ENCODE measurements at places on chromosomes 5 and 9. TPM values are rescaled to one million over a fixed set of nuclear protein-coding genes. Genes with fewer than 3 reads are reported as not detected.

DNA sequence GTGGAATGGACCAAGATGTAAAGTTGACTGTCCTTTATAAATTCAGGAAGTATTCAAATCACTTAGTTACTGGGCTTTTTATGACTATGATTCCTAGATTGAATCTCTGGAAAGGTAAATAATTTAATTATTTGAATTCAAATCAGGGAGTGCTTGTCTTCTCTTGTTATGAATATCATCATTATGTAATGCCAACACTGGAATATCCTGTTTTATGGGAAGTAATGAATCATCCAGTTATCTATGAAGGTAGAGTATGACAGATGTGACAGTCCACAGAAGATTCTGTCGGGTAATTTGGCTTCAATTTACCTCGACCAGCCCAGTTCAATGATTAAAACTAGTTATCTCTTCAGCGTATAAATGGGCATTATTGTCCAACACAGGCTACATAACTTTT is 141.0 kb upstream of the NUDT12 start:
- H3K4me1 ChIP-seq, result no peaks in the 10 kb centered on the region
- no peaks in the 10 kb centered on the region for H3K27me3 ChIP-seq
- no peak overlapping the region for H3K27ac ChIP-seq

DNA sequence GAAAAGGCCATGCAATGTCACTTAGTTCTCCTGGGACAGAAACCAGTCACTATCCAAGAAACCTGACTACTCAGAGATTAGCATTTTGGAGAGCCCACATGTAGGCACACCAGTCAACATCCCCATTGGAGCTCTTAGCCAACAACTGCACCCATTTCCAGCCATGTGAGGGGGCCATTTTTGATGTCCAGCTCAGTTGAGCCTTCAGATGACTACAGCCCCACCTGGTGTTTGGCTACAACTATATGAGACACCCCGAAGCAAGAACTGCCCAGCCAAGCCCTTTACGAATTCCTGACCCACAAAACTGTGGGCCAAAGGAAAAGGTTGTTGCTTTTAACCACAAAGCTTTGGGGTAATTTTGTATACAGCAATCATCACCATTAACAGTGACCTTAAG is 300.1 kb downstream of the ASTN2 start:
- no peaks in the 10 kb centered on the region for H3K27me3 ChIP-seq
- no peaks in the 10 kb centered on the region for H3K4me1 ChIP-seq
- H3K36me3 ChIP-seq, result no peaks in the 10 kb centered on the region
- H3K4me3 ChIP-seq, result no peak overlapping the region
- H3K27ac ChIP-seq, result no peak overlapping the region
- no peak for DNase-seq

DNA sequence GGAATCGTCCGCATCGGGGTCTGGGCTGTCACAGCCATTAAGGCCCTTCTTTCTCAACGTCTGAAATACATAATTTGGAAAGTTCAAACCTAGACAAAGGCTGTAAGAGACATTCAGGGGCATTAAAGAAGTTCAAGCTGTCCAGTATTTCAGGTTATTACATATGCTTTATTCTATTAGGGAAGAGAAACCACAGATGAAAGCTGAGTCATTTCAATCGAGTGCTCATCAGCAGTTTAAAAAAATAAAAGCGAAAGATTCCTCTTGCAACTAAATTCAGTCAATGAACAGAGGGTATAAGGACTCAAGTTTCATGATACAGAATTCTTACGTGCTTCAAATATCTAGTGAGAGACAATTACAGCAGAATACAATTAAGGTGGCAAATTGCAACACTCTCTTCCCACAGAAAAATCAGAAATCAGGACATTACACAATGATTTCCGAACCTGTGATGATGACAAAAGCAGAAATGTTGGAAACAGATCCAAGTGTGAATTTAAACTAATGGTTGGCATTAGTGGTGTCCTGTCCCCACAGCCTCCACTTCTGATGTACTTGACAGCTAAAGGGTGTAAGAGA is 121.6 kb downstream of the MEF2C start:
- H3K27ac ChIP-seq, result no peak overlapping the region
- H3K4me3 ChIP-seq, result no peak overlapping the region
- no peak for DNase-seq
- no peaks in the 10 kb centered on the region for H3K4me1 ChIP-seq
- H3K36me3 ChIP-seq, result no peaks in the 10 kb centered on the region

DNA sequence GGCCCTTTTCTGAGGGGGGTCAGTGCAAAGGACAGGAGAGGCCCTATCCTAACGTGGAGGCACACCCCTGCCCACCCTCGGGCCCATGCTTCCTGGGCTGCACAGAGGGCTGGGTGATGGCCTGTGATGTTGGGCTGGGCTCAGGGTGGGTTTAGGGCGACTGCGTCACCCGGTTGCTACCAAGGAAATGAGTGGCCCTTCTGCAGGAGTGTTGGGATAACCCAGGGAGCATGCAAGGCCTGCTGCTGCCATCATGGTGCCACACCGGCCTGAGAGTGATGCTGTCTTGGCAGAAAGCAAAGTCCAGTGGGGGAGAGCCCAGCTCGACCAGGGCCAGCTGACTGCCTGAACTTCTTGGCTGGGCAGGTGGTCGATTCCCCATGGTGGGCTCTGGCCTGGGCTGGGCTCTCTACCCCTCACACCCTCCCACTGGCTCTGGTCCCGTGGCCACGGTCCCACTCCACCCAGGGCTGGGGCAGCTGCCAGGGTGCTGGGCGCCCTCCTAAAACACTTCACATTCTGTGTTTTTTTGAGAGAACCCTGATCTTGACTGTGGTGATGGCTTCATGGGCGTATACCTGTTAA is 21.5 kb upstream of the MRNIP start:
- no peaks in the 10 kb centered on the region for H3K27me3 ChIP-seq
- no peak overlapping the region for H3K4me3 ChIP-seq
- no peaks in the 10 kb centered on the region for H3K4me1 ChIP-seq
- no peak overlapping the region for H3K27ac ChIP-seq

- H3K27ac ChIP-seq, result no peak overlapping the region
- H3K4me3 ChIP-seq, result no peak overlapping the region
- H3K27me3 ChIP-seq, result no peaks in the 10 kb centered on the region
- DNase-seq, result no peak
These were observed 3.3 kb downstream of the NR5A1 start for GRCh38 chr9:124503713-124504529.

DNA sequence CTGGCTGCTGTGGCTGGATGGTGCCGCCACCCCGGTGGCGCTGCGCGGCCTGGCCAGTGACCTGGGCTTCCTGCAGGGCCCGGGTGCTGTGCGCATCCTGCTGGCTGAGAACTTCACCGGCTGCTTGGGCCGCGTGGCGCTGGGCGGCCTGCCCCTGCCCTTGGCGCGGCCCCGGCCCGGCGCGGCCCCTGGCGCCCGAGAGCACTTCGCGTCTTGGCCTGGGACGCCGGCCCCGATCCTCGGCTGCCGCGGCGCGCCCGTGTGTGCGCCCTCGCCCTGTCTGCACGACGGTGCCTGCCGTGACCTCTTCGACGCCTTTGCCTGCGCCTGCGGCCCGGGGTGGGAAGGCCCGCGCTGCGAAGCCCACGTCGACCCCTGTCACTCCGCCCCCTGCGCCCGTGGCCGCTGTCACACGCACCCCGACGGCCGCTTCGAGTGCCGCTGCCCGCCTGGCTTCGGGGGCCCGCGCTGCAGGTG is 17.5 kb downstream of the CRB2 start:
- H3K27ac ChIP-seq, result no peak overlapping the region
- no peaks in the 10 kb centered on the region for H3K27me3 ChIP-seq
- H3K4me3 ChIP-seq, result no peak overlapping the region
- H3K36me3 ChIP-seq, result no peaks in the 10 kb centered on the region
- H3K4me1 ChIP-seq, result peaks cover 15% of the 10 kb centered on the region

DNA sequence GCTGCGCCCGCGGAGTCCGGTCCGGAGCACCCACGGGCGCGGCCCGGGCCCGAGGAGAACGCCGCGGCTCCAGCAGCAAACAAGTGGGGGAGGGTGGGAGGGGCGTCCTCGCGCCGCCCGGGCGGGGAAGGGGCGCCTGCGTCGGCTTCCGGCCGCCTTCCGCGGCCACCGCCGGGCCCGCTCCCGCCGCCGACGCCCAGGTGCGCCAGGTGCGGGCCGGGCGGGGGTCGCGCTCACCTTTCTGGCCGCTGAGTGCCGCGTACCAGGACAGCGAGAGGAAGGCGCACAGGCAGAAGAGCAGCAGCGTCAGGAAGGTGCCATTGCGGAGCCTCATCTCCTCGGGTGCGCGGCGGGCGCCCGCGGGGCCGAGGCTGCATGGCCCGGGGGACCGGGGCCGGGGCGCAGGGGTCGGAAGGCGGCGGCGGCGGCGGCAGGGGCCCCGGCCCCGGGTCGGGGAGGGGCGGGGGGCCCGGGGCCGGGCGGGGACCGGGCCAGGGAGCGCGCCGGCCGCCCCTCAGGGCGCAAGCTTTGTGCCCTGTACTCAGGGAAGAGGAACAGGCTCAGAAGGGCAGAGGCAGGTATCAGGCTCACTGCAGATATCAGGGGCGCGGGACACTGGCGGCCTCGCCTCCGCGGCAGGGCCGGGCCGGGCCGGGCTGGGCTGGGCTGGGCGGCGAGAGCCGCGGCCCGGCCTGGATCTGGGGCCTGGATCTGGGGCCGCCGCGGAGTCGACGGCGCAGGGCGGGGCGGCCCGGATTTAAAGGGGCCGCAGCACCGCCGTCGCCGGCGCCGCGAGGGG is at the start of gene MGAT4B:
TSS of gene MGAT4B (minus strand) at position 617 of the 799 bp plus-strand sequence. CDS start at position 334, 283 bp downstream.
- peak within 1 kb of the TSS; percentile 99 for H3K27ac ChIP-seq
- no peak for DNase-seq
- peaks cover 57% of the 10 kb centered on the region for H3K4me1 ChIP-seq

DNA sequence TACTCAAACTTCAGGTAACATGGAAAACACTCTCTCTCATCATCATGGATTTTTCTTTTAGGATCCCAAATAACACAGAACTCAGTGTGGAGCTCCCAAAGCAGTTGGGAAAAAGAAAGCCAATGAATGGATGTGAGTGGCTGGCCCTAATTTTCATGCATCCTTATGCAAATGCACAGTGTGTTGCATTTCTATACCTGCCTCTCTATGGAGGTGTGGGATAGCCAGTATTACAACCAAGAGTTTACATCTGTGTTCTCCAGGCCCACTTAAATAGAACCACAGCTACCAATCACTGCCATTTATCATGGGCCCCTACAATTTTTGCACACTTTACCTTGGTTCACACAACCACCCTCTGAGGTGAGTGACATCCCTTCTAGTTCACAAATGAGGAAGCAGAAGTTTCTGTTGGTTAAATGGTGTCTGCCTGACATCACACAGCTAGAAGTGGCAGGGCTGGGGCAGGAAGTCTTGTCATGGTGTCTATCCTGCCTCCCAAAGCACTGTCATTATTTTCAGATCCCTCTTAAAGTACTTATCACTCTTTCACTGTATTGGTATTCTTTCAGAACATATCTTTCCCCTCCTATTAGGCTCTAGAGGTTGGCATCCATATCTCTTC is 17.3 kb downstream of the MAMDC2 start:
- no peak overlapping the region for H3K4me3 ChIP-seq
- H3K4me1 ChIP-seq, result no peaks in the 10 kb centered on the region
- no peak overlapping the region for H3K27ac ChIP-seq
- no peak for DNase-seq
- no peaks in the 10 kb centered on the region for H3K36me3 ChIP-seq

DNA sequence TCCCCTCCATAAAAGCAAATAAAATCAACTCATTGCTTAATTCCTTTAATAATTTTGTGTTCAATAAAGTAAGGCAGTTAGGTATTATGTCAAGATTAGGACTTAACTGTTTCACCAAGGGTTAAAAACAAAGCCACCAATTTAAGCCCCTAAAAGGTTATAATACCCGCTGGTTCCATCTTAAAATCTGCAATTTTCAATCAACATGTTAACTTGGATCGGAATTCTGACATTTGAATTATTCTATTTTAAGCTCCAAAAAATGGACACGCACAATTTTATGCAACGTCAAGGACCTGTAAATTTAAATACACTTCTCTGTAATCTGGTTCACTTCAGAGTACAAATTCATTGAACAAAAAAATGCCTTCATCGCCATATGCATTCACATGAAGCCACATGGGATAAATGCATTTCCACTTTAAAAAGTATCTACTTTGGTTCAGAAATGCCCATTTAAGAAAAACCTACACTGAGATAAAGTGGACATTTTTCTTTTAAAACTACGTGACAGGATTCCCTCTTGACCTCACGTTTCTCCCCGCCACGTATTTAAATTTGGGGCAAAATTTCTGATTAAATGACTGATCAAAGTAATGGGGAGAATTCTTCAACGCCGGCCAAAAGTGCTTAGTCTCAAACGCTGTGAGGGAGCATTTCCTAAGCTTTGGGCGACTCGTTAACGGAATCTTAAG is 721 bp downstream of the GIN1 start:
- no peaks in the 10 kb centered on the region for H3K36me3 ChIP-seq
- H3K4me1 ChIP-seq, result peaks cover 13% of the 10 kb centered on the region
- H3K4me3 ChIP-seq, result peak overlapping the region; percentile 83
- H3K27me3 ChIP-seq, result no peaks in the 10 kb centered on the region
- DNase-seq, result no peak
- peak overlapping the region; percentile 93 for H3K27ac ChIP-seq

- DNase-seq, result peak; percentile 24
- H3K27me3 ChIP-seq, result no peaks in the 10 kb centered on the region
- H3K36me3 ChIP-seq, result no peaks in the 10 kb centered on the region
- H3K4me1 ChIP-seq, result peaks cover 4% of the 10 kb centered on the region
These were observed 95.7 kb downstream of the KCNT1 start for GRCh38 chr9:135797507-135798262.

- no peak for DNase-seq
- no peak overlapping the region for H3K4me3 ChIP-seq
- no peaks in the 10 kb centered on the region for H3K36me3 ChIP-seq
- H3K4me1 ChIP-seq, result no peaks in the 10 kb centered on the region
- no peak overlapping the region for H3K27ac ChIP-seq
- peaks cover 75% of the 10 kb centered on the region for H3K27me3 ChIP-seq
These were observed 1.4 kb downstream of the SLC36A2 start for GRCh38 chr5:151345808-151346478.

DNA sequence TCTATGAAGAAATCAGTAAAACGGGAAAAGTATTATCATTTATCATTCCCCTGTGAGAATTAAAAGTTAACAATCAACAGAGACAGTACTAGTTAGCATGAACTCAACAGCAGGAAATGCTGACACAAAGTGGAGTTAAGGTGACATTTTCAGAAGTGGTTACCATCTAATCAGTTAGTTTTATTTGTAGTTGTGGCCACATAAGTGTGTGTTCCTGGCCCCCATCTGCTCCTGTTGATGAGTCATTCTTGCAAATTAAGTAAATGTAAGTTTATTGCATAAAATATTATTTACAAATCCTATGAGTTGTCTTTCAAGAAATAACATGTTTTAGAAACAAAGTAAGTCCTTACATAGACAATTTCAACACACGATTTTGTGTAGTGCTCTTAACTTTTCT is 8.9 kb upstream of the BNC2 start:
- H3K36me3 ChIP-seq, result no peaks in the 10 kb centered on the region
- H3K4me3 ChIP-seq, result no peak overlapping the region
- no peaks in the 10 kb centered on the region for H3K27me3 ChIP-seq
- no peaks in the 10 kb centered on the region for H3K4me1 ChIP-seq
- no peak overlapping the region for H3K27ac ChIP-seq

Gene NUTM2G
- total RNA-seq, result not detected

Gene BNC2
- total RNA-seq, result 0.37 TPM

Gene C9orf153
- total RNA-seq, result not detected

Gene PCDHA7
- not detected for total RNA-seq

Gene CD72
- total RNA-seq, result 1.6 TPM

Gene SLC6A19
- total RNA-seq, result not detected

Gene TLE4
- total RNA-seq, result 0.39 TPM

Measured in HCT116 (cell line).